ENCODE measurements at places on chromosomes 16 and 17.

DNA sequence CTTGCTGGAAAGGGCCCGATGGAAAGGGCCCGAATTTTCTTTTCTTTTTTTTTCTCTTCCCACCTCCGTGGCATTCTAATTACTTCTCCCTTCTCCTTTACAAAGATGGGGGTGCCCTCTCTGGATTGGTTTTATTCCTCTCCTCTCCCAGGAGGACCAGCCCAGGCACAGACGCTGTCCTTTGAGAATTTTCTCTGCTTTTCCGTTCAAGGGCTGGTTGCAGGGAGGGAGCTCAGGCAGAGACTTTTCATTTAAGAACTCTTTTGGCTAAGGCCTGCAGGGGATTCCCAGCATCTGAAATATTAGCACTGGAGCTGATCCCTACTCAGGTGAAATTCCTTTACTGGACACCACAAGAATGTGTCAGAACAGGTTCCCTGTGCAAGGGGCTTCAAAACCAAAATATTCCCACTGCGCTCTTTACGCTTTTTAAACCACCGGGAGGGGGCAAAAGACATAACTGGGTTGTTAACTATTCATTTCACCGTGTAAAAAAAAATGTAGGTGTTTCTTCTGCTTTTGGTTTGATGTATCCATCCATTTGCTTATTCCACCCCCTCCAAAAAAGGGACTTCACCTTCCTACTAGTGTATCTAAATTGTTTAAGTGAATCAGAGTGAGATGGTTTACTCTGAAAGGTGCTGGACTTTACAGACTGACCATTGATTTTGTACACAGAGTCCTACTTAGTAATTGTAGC is 1.4 kb downstream of the NFAT5 start:
- peaks cover 27% of the 10 kb centered on the region for H3K36me3 ChIP-seq
- peak overlapping the region; percentile 99 for H3K27ac ChIP-seq
- DNase-seq, result no peak
- no peaks in the 10 kb centered on the region for H3K27me3 ChIP-seq

- peaks cover 87% of the 10 kb centered on the region for H3K4me1 ChIP-seq
- no peaks in the 10 kb centered on the region for H3K36me3 ChIP-seq
- H3K4me3 ChIP-seq, result no peak overlapping the region
- H3K27me3 ChIP-seq, result no peaks in the 10 kb centered on the region
- DNase-seq, result no peak
These were observed 145.2 kb downstream of the CLEC16A start for GRCh38 chr16:11089504-11090124.

- H3K27ac ChIP-seq, result peak overlapping the region; percentile 3
- peak; percentile 64 for DNase-seq
- no peaks in the 10 kb centered on the region for H3K27me3 ChIP-seq
- peaks cover 33% of the 10 kb centered on the region for H3K4me1 ChIP-seq
These were observed 4.5 kb upstream of the UNC13D start for GRCh38 chr17:75848523-75849278.

DNA sequence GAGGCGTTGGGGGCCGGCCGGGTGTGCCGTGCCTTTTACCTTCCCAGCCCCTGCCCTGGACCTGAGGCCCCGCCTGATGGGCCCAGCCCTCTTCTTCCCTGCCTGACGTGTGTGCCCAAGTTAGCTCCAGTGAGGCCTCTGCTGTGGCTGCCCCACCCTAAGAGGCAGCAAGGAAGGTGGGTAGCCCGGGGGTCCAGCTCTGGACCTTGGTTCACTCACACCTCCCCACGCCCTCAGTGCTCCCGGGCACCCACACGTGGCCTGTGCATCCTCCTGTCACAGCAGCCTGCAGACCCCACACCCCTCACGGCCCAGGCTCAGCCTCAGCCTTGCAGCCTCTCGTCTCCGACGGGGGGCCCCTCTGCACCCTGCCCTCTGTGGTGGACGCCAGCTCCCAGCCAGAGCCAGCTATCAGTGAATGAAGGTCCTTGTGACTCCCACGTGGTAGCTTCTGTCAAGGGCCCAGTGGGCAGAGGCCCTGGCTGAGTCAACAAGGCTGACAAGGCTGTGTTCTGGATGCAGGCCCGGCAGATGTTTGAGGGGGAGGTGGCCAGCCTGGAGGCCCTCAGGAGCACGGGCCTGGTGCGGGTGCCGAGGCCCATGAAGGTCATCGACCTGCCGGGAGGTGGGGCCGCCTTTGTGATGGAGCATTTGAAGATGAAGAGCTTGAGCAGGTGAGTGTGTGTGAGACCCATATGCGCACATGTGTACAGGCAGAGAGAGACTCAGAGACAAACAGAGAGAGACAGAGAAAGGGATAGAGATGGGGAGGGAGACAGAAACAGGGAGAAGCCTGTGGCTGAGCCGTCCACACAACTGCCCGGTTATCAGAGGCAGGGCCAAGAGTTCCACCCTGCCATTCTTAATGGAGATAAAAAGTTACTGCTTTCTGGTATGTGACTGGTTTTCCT is 2.8 kb downstream of the FN3K start:
- no peak overlapping the region for H3K27ac ChIP-seq
- no peak for DNase-seq
- H3K4me1 ChIP-seq, result peaks cover 7% of the 10 kb centered on the region
- H3K36me3 ChIP-seq, result 0 out of 2 replicates have a peak, but pooled peaks cover under 1% of the 10 kb centered on the region

- no peak for DNase-seq
- H3K36me3 ChIP-seq, result peaks cover 7% of the 10 kb centered on the region
These were observed 6.3 kb upstream of the SLC38A8 start for GRCh38 chr16:84048871-84049270.

GRCh38 chr16:49701789-49702494 is 154.0 kb downstream of the ZNF423 start:
- H3K4me3 ChIP-seq, result no peak overlapping the region
- no peaks in the 10 kb centered on the region for H3K36me3 ChIP-seq
- no peak overlapping the region for H3K27ac ChIP-seq
- no peaks in the 10 kb centered on the region for H3K27me3 ChIP-seq
- DNase-seq, result no peak

DNA sequence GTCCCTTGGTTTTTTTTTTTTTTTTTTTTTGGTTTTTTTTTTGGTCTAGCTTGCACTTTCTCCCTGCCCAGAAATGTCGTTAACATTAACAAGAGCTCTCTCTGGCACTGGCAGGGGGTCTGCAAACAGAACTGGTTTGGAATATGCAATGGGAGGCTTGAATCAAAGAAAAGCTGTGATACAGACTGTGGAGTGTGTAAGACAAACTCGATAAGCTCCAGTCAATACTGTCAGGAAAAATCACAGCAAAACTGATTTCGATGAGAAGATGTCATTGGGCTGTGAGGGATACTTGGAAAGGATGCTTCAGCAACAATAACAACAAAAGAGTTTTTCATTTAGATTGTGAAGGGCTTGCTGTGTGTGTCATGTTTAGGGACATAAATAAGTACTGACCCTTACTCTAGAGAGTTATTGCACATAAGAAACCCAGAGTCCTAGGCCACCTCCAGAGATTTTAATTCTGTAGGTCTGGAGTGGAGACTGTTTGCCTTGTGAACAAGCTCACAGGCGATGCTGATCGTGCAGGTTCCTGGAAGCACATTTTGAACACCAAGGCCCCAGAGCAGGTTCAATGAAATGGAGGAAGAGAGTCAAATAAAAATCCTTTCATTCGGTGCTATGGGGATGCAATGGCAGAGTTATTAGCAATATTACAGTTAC is 470.7 kb upstream of the RBFOX1 start:
- no peak for DNase-seq
- H3K27me3 ChIP-seq, result no peaks in the 10 kb centered on the region
- no peak overlapping the region for H3K4me3 ChIP-seq
- H3K27ac ChIP-seq, result no peak overlapping the region
- H3K36me3 ChIP-seq, result no peaks in the 10 kb centered on the region

DNA sequence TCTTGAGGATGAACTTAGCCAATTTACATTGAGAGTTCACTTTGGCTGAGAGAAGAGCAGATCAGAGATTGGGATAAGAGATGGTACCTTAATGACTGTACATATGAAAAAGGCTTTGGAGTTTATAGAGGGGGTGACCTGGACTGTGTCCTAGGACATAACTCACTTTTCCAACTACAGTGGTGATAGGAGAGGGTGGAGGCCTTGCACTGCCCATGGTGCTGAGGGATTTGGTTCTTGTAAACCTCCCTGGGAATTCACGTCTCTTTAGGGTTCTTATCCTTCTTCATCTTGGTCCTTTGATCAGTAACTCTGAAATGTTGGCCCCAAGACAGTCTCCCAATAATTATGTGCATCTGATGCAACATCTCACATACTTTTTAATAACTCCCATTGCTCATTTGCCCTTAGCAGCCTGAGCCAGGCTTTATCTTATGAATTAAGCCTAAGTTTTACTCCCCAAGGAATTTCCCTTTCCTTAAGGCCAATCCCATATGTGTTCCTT is at the start of gene OR4D1:
TSS of gene OR4D1 (plus strand) at position 455 of the 505 bp plus-strand sequence. CDS start 6,770 bp downstream, outside the sequence.
- H3K27me3 ChIP-seq, result peaks cover 65% of the 10 kb centered on the region
- no peaks in the 10 kb centered on the region for H3K4me1 ChIP-seq
- no peak within 1 kb of the TSS for H3K4me3 ChIP-seq
- no peak within 1 kb of the TSS for H3K27ac ChIP-seq

- DNase-seq, result no peak
- no peaks in the 10 kb centered on the region for H3K27me3 ChIP-seq
- no peaks in the 10 kb centered on the region for H3K36me3 ChIP-seq
- H3K4me3 ChIP-seq, result no peak overlapping the region
These were observed 38.2 kb downstream of the GPRC5B start for GRCh38 chr16:19846436-19846835.

GRCh38 chr17:4498461-4499397 is at the start of gene SPNS2:
TSS of gene SPNS2 (plus strand) at chr17:4498881. CDS start at chr17:4499048, 167 bp downstream.
- peak within 1 kb of the TSS; percentile 51 for H3K4me3 ChIP-seq
- H3K4me1 ChIP-seq, result peaks cover 4% of the 10 kb centered on the region
- no peaks in the 10 kb centered on the region for H3K27me3 ChIP-seq
- H3K27ac ChIP-seq, result no peak within 1 kb of the TSS
- H3K36me3 ChIP-seq, result no peaks in the 10 kb centered on the region
- no peak for DNase-seq

DNA sequence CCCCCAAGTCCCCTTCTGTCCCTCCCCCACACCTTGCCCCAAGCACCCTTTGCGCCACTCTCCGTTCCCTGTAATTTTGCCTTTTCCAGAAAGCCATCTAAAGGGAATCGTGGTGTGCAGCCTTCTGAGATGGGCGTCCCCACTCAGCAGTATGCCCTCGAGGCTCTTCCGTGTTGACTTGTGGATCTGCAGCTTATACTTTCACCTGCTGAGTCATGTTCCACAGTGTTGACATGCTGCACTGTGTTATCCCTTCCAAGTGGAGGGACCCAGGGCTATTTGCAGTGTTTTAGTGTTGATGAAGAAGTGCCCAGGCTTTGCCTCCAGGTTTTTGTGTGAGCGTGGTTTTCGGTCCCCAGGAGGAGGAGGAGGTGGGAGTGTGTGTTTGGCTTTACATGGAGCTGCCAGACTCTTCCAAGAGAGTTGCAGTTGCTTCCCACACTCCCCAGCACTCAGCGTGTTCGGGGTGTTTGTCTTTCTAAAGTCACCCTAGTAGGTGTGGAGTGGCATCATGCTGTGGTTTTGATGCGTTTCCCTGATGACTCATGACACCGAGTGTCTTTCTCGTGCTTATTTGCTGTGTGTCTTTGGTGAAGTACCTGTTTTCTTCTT is 32.1 kb upstream of the JPT2 start:
- peak overlapping the region; percentile 25 for H3K27ac ChIP-seq
- H3K4me1 ChIP-seq, result peaks cover 12% of the 10 kb centered on the region
- no peaks in the 10 kb centered on the region for H3K27me3 ChIP-seq
- H3K36me3 ChIP-seq, result peaks cover 21% of the 10 kb centered on the region
- no peak overlapping the region for H3K4me3 ChIP-seq
- DNase-seq, result no peak

GRCh38 chr16:89498839-89499238 is 8.5 kb upstream of the ANKRD11 start:
- DNase-seq, result no peak
- no peaks in the 10 kb centered on the region for H3K36me3 ChIP-seq
- no peak overlapping the region for H3K27ac ChIP-seq
- no peak overlapping the region for H3K4me3 ChIP-seq
- peaks cover 44% of the 10 kb centered on the region for H3K4me1 ChIP-seq

DNA sequence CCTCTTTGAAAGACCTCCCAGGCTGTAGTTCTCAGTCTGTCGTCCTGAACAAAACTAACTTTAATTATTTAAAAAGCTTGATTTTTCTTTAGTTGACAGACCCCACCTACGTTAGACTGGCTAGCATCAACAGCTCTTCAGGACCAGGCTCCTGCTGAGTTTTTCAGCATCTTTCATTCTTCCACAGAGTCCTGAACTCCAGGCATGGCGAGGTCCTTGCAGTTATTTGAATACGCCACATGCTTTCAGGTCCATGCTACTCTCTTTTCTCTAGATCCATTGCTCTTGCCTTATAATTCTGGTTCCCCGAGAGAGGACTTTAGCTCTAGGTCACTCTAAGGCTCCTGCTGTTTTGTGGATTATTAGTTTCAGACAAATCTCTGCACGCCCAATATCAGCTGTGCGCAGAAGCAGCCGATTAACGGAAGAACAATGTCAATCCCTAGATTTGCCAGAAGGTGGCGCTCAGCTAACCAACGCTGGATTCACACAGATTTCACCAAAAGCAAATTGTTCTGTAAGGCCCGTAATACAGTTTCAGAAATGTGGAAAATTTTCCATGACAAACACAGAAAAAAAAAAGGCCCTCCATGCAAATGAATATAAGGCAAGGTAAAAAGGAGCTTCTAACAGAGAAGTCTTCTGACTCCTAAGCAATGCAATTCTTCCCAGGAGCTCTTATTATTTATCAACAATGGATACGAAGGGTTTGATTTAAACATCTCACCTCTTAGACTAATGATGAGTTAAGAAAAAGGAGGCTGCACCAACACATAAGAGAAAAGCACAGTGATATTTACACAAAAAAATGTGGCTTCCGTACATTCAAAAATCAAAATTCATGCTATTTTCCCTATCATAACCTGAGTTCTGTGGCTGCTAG is 33.5 kb upstream of the BCO1 start:
- peaks cover 5% of the 10 kb centered on the region for H3K4me1 ChIP-seq
- peak; percentile 59 for DNase-seq
- no peak overlapping the region for H3K27ac ChIP-seq

GRCh38 chr17:27268394-27269085 is 25.4 kb upstream of the WSB1 start:
- no peaks in the 10 kb centered on the region for H3K4me1 ChIP-seq
- H3K27me3 ChIP-seq, result no peaks in the 10 kb centered on the region
- DNase-seq, result no peak
- no peaks in the 10 kb centered on the region for H3K36me3 ChIP-seq

GRCh38 chr17:72829883-72830282 is 262.6 kb downstream of the SLC39A11 start:
- peaks cover 13% of the 10 kb centered on the region for H3K4me1 ChIP-seq
- H3K4me3 ChIP-seq, result no peak overlapping the region
- no peaks in the 10 kb centered on the region for H3K27me3 ChIP-seq
- no peak for DNase-seq
- H3K27ac ChIP-seq, result no peak overlapping the region

GRCh38 chr17:4009186-4009785 is 45.0 kb upstream of the ATP2A3 start:
- no peak for DNase-seq
- H3K4me3 ChIP-seq, result no peak overlapping the region
- H3K27me3 ChIP-seq, result no peaks in the 10 kb centered on the region
- H3K4me1 ChIP-seq, result no peaks in the 10 kb centered on the region
- no peak overlapping the region for H3K27ac ChIP-seq

GRCh38 chr16:65044873-65045272 is 77.0 kb downstream of the CDH11 start:
- no peak overlapping the region for H3K4me3 ChIP-seq
- no peaks in the 10 kb centered on the region for H3K36me3 ChIP-seq
- H3K4me1 ChIP-seq, result no peaks in the 10 kb centered on the region
- no peak overlapping the region for H3K27ac ChIP-seq
- DNase-seq, result no peak

GRCh38 chr17:885971-886571 is 93.5 kb downstream of the NXN start:
- H3K4me3 ChIP-seq, result no peak overlapping the region
- H3K27me3 ChIP-seq, result no peaks in the 10 kb centered on the region
- peaks cover 23% of the 10 kb centered on the region for H3K4me1 ChIP-seq
- no peak for DNase-seq
- H3K36me3 ChIP-seq, result no peaks in the 10 kb centered on the region
- no peak overlapping the region for H3K27ac ChIP-seq
